ENCODE measurements at places on chromosomes 1 and 21. TPM values are rescaled to one million over a fixed set of nuclear protein-coding genes. Genes with fewer than 3 reads are reported as not detected.

The PAQR6 gene
- not detected for total RNA-seq

The RNU1-3 gene
- total RNA-seq = under 0.01 TPM

The HCN3 gene
- 0.08 TPM for total RNA-seq

The PALMD gene
- 6.0 TPM for total RNA-seq

The C1orf74 gene
- total RNA-seq = 2.4 TPM

The CGN gene
- total RNA-seq = 0.09 TPM

The TTC24 gene
- not detected for total RNA-seq

The TRIM45 gene
- 3.3 TPM for total RNA-seq

The RGS13 gene
- total RNA-seq = not detected

The PDZK1IP1 gene
- not detected for total RNA-seq

The CRNN gene
- not detected for total RNA-seq

The GUCA2B gene
- total RNA-seq = not detected

The LRRC38 gene
- total RNA-seq = not detected

Measured in fibroblast of the aortic adventitia (primary cell).